ENCODE measurements at places on chromosomes 7 and 10. TPM values are rescaled to one million over a fixed set of nuclear protein-coding genes. Genes with fewer than 3 reads are reported as not detected.

GRCh38 chr10:128877936-128878335 is 589.1 kb upstream of the MGMT start:
- DNase-seq, result no peak

GRCh38 chr7:70480927-70481569 is 650.9 kb upstream of the GALNT17 start:
- H3K4me3 ChIP-seq, result no peak overlapping the region
- no peaks in the 10 kb centered on the region for H3K4me1 ChIP-seq
- H3K27ac ChIP-seq, result no peak overlapping the region
- DNase-seq, result no peak
- H3K27me3 ChIP-seq, result no peaks in the 10 kb centered on the region

GRCh38 chr7:90603346-90603745 is 7.2 kb downstream of the CDK14 start:
- no peak overlapping the region for H3K4me3 ChIP-seq
- H3K27me3 ChIP-seq, result no peaks in the 10 kb centered on the region
- DNase-seq, result no peak
- H3K4me1 ChIP-seq, result no peaks in the 10 kb centered on the region

DNA sequence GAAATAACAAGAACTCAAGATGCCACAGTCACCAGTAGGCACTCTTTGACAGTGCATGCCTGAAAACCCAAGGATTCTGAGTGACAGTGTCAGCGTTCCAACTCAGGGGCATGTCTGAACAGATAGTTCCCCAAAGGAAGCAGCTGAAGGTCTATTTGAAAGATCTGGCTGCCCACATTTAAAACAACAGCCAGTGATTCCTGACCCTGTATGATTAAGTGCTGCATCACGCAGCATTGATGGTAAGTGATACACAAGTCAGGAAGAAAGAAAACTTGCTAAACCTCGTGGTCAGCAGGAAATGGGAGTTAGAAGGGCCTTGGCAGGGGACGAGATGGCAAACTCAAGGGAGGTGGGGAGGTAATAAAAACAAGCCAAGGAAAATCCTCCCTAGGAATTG is 1013.1 kb downstream of the TYW1 start:
- H3K4me3 ChIP-seq, result no peak overlapping the region
- DNase-seq, result no peak
- no peak overlapping the region for H3K27ac ChIP-seq
- H3K4me1 ChIP-seq, result no peaks in the 10 kb centered on the region

DNA sequence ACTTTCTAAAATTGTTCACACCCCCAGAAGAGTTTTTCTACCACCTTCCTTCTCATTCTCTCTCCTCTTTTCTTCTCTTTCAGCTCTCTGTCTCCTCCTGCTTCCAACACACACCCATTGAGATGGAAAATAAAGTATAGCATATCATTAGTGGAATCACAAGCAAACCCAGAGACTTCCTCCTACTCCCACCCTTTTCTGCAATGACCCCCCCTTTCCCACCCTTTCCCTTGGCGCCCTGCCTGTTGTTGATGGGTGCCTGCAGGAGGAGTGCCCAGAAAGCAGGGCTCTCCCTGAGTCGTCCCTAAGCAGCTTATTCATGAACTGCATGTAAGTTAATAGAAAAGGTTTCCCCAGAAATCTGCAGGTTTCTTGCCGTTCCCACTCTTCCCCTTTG is 300.0 kb downstream of the PLXNA4 start:
- H3K36me3 ChIP-seq, result no peaks in the 10 kb centered on the region
- no peaks in the 10 kb centered on the region for H3K27me3 ChIP-seq
- no peak overlapping the region for H3K27ac ChIP-seq

- peaks cover 4% of the 10 kb centered on the region for H3K4me1 ChIP-seq
- H3K4me3 ChIP-seq, result no peak overlapping the region
- no peak overlapping the region for H3K27ac ChIP-seq
- H3K36me3 ChIP-seq, result no peaks in the 10 kb centered on the region
- no peaks in the 10 kb centered on the region for H3K27me3 ChIP-seq
- DNase-seq, result no peak
Observed at GRCh38 chr10:78937800-78938694, 130.7 kb upstream of the ZMIZ1 start.

GRCh38 chr7:107843184-107843583 is 40.2 kb upstream of the SLC26A3 start:
- DNase-seq, result no peak
- no peaks in the 10 kb centered on the region for H3K4me1 ChIP-seq
- H3K27me3 ChIP-seq, result no peaks in the 10 kb centered on the region
- no peak overlapping the region for H3K4me3 ChIP-seq
- H3K27ac ChIP-seq, result no peak overlapping the region

DNA sequence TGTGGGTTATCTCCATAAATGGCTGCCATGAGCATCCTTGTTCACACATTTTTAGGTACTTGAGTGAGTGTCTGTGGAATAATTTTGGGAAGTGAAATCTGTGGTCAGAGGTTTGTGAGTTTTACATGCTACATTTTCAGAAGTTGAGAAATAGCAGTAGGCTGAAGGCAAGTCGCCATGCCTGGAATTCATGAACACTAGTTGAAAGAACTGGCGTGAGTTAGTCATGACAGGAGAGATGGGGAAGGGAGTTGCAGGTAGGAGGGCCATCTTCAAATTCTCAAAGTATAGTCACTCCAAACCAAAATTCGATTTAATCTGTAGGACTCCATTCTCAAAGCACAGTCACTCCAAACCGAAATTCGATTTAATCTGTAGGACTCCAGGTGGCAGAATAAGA is 89.6 kb downstream of the EGFR start:
- H3K27ac ChIP-seq, result no peak overlapping the region
- no peaks in the 10 kb centered on the region for H3K27me3 ChIP-seq
- no peak overlapping the region for H3K4me3 ChIP-seq
- no peak for DNase-seq
- H3K36me3 ChIP-seq, result no peaks in the 10 kb centered on the region

GRCh38 chr7:39735903-39736302 is 112.5 kb downstream of the RALA start:
- no peaks in the 10 kb centered on the region for H3K27me3 ChIP-seq
- no peaks in the 10 kb centered on the region for H3K36me3 ChIP-seq
- H3K4me1 ChIP-seq, result peaks cover 18% of the 10 kb centered on the region
- DNase-seq, result no peak
- H3K27ac ChIP-seq, result no peak overlapping the region

The ASB10 gene
- total RNA-seq, result not detected

The MLXIPL gene
- total RNA-seq, result 114 TPM

The PITX3 gene
- not detected for total RNA-seq

The ABCC2 gene
- 46.2 TPM for total RNA-seq

The WNT8B gene
- total RNA-seq, result not detected

Data from Peyer's patch (tissue), 4 donors.